Esophagus squamous epithelium (tissue), 5 donors: ENCODE measurements at places on chromosomes 3 and 15.

DNA sequence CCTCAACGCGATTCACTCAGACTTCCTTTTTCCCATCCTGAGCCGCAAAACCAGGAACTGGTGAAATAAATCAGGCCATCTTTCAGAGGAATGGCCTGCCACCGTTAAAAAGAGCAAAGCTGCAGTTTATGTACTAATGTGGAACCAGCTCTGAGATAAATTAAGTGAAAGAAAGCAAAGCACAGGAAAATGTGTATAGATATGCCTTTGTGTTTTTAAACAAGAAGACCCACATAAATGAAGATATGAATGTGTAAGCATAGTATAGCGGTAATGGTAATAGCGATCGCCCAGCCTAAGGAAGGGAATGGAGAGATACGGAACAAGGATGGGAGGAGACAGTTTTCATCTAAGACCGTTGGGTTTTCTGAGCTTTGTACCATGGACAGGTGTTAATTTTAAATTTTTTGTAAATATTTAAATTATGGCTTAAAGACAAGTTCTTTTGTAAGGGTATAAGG, 30.8 kb upstream of the RPN1 start:
- no peak for DNase-seq

- DNase-seq: no peak
Measured at GRCh38 chr3:150377601-150378300, 30.3 kb upstream of the TSC22D2 start.

DNA sequence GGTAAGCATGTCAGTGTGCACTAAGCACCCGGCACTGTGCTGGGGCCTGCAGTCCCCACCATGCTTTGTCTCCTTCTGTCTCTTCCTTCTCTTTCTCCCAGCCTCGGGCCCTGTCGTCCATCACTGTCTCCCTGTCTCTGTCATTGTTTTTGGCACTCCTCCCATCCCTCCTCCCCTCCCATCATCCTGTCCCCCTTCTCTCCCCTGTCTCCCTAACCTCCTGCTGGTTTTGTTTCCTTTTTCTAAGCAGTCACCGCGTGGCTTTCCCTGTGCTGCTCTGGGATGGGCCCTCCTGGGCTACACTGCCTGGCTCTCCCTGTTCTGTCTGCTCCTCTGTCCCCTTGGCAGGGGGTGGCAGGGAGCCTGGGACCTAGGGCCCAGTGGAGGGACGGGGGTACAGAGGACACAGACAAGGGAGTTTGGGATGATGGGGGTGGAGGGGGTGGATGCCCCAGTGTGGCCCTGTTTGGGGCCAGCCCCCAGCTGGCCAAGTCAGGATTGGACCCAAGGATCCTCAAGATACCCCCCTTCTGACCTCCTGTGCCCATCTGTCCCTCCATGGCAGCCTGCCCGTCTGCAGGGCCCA, 5.7 kb downstream of the CHST13 start:
- DNase-seq: no peak

DNA sequence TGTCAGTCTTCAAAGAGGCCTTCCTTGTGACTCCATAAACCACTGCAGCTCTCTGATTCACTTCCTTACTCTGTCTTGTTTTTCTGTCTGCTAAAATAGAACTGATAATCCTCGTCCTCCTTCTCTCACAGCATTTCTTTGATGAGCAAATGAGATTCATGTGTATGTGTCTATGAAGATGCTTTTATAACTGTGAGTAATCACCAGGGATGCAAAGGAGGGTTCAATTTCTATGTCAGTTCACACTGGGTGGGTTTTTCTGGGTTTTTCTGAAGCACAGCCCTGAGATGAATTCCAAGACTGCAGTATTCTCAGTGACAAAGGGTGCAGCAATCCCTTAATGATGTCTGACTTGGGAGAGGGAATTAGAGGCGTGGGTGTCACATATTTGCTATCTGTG, 746.6 kb upstream of the CFAP20DC start:
- DNase-seq: no peak

GRCh38 chr3:172115787-172116186, 76.4 kb downstream of the FNDC3B start:
- no peak for DNase-seq

DNA sequence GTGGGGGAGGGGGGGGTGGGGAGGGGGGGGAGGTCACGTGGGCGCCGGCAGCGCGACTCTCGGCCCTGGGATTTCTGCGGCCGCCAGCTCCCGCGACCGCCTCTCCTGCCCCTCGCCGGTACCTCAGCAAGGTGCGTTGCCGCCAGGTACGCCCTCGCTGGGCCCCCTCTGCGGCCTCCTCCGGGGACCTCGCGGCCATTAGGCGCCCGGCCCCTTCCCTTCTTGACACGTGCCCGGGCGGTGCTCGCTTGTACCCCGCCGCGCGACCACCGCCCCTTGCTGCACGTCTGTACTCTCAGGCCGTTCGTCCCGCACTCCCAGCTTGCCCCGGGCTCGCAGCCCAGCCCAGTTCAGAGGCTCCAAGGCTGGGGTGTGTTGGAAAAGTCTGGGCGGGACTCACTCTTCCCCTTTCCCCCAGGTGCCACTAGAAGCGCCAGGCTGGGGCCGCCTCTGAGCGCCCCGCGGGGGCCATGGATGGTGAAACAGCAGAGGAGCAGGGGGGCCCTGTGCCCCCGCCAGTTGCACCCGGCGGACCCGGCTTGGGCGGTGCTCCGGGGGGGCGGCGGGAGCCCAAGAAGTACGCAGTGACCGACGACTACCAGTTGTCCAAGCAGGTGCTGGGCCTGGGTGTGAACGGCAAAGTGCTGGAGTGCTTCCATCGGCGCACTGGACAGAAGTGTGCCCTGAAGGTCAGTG, at the start of gene MAPKAPK3:
Gene MAPKAPK3, plus strand, starts transcription at position 56 of the 696 bp plus-strand sequence. Its CDS starts 415 bp downstream, at position 471.
- no peak for DNase-seq

DNA sequence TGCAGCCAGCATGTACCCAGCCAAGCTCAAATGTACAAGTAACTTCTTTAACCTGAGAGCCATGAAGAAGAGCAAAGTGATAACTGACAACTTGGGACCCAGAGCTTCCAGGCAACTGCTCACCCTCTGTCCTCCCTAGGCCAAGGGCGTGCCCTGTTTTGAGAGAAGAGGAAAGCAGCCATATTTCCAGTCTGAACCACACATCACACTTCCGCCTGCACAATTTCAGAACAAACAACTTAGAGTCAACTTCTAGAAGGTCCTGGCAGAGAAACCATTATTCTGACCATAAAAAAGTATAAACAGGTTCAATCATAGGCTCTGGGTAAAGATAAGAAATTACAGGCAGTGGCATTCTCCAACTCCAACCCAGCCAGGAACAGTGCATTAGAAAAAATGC, 50.1 kb downstream of the ITGB5 start:
- no peak for DNase-seq

DNA sequence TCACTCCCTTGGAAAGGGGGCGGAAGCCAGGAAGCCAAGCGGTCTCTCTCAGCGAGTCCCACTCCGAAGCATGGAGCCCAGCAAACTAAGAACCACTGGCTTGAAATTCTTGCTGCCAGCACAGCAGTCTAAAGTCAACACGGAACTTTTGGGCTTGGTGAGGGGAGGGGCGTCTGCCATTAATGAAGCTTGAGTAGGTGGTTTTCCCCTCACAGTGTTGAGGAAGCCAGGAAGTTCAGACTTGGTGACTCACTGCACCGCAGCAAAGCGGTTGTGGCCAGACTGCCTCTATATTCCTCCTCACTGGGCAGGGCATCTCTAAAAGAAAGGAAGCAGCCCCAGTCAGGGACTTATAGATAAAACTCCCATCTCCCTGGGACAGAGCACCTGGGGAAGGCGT, 665.4 kb upstream of the CBLB start:
- DNase-seq: no peak

- DNase-seq: no peak
Measured at GRCh38 chr15:25248583-25249235, 190.1 kb downstream of the UBE3A start.

DNA sequence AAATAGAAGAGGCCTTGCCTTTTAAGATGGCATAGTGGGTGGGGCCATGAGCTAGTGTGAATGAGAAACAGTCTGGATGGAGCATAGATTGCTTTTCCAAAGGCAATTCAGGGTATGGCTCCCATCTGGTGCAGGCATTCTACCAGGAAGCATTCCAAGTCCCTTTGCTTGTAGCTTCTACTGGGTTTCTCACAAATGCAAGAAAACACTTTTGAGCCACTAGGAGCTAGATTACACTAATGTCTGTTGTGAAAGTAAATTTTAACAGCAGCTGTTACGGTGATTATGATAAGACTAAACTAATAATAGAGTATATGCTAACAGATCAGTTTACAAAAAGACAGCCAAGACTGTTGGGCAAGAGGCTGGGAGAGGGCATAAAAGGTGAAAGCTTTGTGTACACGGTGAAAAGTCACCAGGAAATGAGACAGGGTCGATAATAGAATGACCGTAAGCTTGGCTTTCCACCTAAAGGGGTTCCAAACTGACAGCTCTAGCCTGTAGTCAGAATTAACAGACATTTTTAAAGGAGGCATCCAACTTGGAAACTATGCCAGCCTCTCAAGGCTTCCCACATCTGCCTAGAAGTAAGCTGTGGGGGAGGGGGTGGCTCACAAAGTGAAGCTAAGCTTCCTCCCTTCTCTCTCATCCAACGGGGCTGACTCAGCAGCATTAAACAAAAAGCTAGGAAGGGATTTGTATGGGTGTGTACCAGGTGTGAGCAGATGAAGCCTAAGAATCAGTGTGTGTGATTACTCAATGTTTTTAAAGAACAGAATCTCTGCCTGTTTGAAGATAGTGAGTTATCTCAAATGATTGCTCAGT, 61.1 kb upstream of the GPD1L start:
- DNase-seq: no peak

GRCh38 chr3:171860830-171861535, 17.8 kb downstream of the TMEM212 start:
- no peak for DNase-seq

- DNase-seq: no peak
Measured at GRCh38 chr15:72781631-72782030, 1.9 kb downstream of the ADPGK start.

DNA sequence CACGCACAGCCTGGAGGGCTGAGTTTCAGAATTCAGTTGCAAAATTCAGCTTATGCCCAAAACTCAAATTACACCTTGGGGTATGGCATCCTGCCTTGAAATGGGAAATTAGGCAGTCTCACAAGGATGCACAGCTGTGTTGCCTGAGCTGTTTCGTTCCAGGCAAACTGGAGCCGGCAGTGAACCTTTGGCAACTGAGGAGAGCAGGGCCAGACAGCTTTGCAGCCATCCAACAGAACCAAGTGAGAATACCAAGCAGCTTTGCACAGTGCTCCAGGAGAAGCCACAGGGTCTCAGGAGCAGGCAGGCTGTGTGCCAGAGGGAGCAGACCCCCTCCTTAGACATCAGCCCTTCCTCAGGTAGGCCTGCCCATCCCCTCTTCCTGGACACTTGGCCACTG, 32.5 kb upstream of the BFSP2 start:
- no peak for DNase-seq

DNA sequence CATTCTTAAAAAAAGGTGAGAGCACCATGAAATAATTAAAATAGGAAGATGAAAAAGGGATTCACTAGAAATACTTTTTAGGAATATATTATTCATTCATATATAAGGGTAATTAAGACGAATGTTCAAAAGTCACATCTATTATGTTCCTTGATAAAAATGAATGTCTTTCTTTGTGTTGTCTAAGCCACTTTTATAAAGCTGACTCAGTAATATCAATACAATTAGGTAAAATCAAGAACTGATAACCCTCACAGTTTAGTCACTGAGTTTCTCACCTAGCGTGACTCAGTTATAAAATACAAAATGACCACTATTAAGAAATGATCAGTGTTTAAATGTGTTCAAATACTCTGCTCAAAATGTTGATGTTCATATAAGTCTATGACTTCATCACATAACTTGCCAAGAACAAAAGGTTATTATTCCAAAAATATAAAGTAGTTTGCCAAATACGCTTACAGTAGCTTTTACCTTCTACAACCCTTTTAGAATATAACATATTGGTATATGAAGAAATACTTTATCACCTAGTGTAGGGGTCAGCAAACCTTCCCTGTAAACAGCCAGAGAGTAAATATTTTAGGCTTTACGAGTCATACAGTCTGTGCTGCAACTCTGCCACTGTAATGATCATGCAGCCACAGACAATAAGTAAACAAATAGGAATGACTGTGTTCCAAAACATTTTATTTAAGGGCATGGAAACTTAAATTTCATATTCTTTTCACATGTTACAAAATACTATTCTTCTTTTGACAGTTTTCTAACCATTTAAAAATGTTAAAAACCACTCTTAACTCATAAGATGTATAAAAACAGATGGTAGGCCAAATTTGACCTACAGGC, 369.8 kb downstream of the TBC1D5 start:
- DNase-seq: no peak

DNA sequence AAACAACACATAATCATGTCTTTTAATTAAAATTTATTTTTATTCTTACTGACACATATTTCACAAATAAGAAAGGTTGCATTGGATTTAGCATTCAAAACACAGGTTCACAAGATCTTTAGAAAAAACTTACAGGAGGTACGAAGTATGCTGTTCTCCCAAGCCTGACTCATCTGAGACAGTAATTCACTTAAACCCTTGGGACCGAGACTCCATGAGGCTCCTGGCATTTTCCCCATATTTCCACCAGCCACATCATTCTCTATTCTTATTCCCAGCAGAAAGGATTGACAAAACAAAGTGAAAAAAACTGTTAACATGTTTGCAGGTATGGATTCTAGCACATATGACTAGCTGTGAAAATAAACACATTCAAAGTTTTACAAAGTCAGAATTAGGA, 52.6 kb downstream of the CNTN3 start:
- DNase-seq: no peak

DNA sequence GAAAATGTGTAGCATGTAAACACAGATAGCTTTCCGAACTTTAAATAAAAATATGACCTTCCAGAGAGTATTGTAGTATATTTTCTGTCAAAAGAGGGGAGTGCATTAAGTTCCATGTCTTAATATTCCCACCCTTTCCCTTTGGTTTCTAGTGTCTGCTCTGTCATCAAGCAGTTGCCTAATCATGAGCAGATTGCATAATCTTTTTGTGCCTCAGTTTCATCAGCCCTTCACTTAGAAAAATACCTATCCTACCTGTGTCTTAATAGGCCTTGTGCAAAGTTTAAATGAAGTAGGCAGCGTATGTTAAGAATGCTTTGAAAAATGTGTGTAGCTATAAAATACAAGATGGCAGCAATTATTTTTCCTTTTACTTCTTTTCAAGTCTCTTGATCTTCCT, 52.8 kb downstream of the CALML4 start:
- no peak for DNase-seq
